COR-L47 (cell line): ENCODE measurements at places on chromosomes 4 and X.

DNA sequence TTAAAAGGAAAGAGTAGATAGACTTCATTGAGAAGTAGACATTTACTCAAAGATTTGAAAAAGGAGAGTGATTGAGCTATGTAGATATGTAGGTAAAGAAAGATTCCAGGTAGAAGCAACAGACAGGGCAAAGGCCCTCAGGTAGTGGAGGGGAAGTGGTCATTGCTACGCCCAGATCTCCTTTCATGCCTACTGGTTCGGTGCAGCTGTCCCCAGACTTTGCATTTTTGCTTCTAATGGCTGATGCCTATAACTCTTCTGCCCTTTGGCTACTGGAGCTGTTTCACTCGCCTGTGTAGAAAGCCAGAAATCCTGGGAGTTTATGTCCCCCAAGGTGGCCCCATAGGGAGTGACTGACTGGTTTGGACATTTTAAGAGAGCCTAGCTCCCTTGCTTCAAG lies 16.9 kb upstream of the ARMCX2 start:
- DNase-seq = no peak

- no peak for DNase-seq
These were observed 405.4 kb upstream of the CPEB2 start for GRCh38 chr4:14596904-14597303.

GRCh38 chr4:112562254-112562879 lies 46.4 kb upstream of the NEUROG2 start:
- no peak for DNase-seq

DNA sequence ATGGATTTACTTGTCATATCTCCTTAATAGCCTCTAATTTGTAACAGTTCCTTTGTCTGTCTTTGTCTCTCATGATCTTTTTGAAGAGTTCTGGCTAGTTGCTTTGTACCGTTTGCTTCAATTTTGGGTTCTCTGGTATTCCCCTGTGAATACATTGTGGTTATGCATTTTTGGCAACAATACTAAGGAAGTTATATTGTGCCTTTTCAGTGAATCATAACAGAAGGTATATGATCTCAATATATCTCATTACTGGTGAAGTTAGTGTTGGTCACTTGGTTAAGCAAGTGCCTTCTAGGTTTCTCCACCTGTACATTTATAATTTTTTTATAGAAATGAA lies 48.6 kb downstream of the DCLK2 start:
- DNase-seq = no peak

GRCh38 chr4:147590249-147590920 lies 26.8 kb upstream of the TMEM184C start:
- DNase-seq = peak; percentile 15

- DNase-seq = no peak
These were observed 16.4 kb downstream of the BANK1 start for GRCh38 chr4:101806914-101807313.

GRCh38 chr4:176270669-176271068 lies 1.6 kb upstream of the ASB5 start:
- DNase-seq = no peak

DNA sequence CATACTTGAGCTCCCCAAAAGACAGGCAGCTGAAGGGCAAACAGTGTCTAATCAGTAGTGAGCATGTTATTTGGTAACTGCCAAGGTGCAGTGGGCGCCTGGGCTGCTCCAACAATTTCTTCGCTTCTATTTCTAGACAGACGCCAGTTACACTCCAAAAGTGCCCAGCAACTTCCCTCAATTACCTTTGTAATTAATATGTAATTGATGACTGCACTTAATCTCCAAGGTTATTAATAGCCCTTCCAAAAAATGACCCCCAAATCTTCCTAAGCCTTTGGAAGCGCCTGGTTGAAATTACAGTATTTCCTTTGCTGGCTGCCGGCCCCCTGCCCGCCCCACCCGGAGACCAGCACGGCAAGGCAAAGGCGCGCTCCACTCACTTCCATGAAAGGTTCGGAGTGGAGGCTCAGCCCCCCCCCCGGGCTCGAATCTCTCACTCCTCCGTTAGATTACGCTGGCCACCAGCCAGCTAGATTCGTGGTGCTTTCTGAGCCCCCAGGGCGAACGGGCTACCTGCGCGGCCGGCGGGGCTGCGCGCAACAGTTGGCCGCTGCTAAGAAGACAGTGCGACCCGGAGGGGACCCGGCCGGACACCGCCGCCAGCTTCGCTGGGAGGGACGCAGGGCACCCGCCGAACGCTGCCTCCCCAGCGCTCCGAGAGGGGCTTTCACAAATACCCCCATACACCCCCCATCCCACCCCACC lies 1.9 kb downstream of the GPC4 start:
- DNase-seq = no peak

- DNase-seq = no peak
These were observed 16.0 kb downstream of the CCNQ start for GRCh38 chrX:153582896-153583295.

DNA sequence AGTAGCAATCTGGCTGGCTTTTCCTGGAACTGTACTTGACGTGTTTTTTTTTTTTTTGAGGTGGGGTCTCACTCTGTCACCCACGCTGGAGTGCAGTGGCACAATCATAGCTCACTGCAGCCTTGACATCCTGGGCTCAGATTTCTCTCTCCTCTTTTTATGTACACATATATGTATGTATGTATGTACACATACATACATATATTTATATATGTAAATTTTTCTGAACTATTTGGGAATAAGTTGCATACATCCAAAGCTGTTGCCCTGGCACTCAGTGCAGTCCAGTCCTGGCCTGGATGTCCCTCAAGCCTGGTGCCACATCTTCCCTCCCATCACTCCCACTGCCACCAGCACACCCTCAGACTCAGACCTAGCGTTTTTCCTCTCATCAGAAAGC lies 89.0 kb upstream of the SHISA3 start:
- no peak for DNase-seq

DNA sequence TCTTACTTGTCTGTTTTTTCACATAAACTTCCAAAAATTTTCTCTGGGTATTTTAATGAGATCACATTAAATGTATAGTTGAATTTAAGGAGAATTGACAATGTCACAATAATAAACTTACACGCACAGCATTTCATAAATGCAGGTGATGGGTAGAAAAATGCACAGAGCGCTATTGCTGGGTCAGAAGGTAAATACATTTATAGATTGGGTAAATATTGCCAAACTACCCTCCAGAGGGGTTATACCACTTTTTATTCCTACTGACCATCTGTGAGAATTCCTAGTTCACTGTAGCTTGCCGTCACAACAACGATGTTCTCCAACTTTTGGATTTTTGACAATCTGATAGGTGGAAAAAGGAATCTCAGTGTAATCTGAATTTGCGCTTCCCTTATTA lies 34.6 kb downstream of the ANXA5 start:
- no peak for DNase-seq

GRCh38 chr4:132344924-132345828 lies 803.9 kb upstream of the PCDH10 start:
- no peak for DNase-seq

DNA sequence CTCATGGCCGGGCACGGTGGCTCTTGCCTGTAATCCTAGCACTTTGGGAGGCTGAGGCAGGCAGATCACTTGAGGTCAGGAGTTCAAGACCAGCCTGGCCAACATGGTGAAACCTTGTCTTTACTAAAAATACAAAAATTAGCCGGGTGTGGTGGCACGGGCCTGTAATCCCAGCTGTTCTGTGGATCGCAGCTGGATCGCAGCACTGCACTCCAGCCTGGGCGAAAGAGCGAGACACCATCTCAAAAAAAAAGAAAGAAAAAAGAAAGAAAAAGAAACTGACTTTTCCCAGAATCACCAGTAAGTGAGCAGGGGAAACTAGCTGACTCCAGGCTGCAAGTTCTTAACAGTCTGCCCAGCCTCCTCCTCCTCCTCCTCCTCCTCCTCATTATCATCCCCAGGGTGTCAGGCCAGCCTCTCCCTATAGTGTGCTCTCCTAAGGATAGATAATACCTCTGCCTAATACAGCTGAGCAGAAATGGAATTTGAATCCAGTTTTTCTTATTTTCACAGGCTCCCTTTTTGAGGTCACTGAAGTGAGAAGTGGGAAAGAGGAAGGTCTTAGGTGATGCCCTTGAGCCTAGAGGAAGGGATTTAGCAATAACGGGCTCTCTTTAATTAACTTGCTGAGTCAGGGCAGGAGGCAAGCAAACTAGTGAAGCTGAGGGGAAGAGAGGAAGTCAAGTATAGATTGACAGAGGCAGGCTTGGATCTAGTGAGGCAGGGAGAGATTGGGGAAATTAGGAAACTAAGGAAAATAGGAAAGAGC lies 11.8 kb upstream of the ELF2 start:
- no peak for DNase-seq

DNA sequence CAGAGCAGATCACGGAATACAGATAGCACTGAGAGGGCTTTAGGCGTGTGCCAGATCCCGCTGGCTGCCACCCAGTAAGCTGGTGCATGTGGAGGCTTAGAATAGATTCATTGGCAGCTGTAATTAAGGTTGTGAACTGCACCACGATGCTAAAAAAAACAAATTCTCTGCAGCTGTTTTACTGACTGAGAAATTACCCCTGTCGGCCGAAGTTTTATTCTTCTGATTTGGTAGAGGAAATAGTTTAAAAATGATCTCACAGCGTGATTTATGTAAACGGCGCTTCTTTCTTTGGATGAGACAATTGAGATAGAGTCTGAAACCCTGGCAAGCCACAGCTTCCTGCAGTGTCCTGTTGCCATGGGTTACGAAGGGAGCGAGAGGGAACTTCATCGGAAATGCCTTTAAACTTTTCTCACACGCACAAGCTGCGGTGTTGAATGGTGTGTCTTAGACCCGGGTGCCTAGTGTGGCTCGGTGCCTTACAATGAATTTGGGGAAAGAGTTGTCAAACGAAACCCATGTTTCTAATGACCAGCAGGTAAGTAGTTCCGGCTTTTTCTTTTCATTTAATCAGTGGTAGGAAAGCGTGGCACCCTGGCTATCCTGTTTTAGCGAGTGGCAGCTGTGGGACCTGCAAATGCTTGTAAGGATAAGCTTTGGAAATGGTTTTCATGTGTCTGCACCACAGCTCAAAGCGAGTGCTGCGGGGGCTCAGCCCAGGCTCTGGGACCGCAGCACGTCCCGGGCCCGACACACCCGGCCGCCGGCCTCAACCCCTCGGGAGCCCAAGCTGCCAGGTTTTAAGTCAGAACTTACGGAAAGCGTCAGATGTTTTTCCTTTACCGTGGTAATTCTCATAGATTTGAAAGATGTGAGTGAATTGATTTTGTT lies 71.7 kb upstream of the HGFAC start:
- DNase-seq = peak; percentile 91

DNA sequence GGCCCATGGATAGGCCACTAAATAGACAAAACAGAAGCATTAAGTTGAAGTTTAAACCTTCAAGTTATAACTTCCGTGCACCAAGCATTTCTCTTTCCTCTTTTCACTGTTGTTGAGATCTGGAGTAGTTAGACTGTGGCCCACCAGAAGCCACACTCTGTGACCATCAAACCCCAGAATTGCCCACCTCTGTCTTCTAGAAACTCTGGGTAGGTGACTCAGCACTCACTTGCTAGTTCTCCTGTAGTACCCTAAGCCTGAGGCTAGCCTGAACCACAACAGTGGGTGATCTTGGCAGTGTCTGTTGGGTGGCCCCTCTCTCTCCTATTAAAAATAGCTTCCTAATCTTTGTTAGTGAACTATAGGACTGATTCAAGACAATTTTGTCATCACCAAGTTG lies 24.6 kb upstream of the CD40LG start:
- no peak for DNase-seq

DNA sequence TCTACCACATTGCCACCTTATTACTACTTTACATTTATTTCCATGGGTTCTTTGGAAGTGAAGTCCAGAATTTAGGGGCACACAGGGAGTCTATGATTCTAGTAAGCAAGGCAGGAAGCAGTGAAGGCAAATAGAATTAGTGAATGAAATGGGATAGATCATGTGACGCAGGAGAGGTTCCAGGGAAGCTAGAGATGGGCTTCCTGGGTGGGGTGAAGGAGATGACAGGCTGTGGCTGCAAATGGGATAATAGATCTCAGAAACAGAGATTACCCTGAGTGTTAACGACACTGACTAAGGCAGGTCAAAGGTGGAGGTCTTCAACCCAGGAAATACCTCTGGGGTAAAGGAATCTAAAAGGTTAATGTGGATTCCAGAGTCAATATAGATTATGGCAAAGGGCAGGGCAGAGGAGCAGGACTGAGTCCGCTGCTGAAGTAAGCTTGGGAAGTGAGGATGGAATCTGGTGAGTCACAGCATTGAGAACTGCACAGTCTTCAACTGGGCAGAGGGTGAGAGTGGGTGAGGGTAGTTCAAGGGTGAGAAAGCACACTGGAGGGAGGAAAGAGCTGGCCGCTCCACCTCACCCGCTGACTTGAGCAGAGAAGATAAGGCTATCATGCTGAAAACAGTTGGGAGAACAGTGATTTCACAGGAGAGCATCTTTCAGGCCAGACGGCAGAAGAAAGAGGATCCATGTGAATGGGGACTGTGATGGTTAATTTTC lies 70.8 kb downstream of the ANXA3 start:
- DNase-seq = no peak

DNA sequence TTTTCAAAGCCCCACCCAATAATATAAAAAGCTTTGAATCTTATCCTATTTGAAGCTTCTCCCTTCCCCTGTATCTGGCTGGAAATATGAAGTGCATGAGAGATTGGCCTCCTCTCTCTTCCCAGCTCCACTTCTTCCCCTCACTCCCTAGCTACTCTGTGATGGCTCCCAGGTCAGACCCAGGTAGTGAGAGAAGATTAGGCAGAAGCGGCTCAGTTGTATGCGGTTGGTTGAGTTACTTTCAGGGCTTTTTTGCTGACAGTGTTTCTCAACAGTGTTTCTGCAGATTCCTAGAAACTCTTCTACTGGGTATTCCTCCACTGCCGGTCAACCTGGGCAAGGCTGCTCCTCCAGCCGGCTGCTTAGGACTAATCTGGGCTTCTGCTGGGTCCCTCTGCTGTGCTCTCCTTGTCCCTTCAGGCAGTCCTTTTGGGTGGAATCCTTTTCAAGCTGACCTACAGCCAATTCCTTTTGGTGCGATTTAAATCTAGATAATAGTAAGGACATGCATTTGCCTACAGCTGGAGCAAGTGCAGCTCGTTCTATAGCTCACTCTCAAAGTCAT lies 87.4 kb upstream of the SLC7A11 start:
- no peak for DNase-seq

DNA sequence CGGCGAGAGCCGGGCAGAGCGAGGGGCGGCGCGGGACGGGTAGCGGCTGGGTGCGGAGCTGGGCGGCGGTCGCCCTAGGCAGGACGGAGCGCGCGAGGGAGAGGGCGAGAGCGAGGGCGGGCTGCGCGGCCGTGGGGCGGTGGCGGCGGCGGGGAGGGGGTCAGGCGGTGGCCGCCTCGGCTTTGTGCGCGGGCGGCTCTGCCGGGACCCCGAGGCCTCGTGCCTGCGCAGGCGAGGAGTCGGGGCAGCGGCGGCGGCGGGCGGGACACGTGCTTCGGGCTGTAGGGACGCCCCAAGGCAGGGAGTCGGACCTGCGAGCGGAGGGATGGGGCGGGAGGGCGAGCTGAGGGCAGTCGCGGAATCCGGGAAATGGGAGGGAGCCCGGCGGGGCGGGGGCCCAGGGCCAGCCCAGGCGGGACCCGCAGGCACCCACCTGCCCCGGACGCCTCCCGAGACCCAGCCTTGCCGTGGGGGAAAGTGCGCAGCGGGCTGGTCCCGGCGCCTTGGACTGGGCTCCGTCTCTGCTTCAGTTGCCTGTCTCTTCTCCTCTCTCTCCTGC lies 465 bp downstream of the BMPR1B start:
- DNase-seq = peak; percentile 19

GRCh38 chr4:140049024-140049848 lies 104.7 kb downstream of the MAML3 start:
- peak; percentile 94 for DNase-seq

GRCh38 chr4:87679449-87680169 lies 29.5 kb downstream of the DMP1 start:
- DNase-seq = peak; percentile 33

GRCh38 chr4:164997324-164997723 lies 19.9 kb upstream of the TRIM61 start:
- peak; percentile 57 for DNase-seq

- no peak for DNase-seq
These were observed 109.0 kb downstream of the UCHL1 start for GRCh38 chr4:41365681-41366080.
